Coronary artery (tissue), 2 donors: ENCODE measurements at places on chromosomes 7 and 10.
A peak's percentile ranks its signal among the peaks of the same experiment; 100 is the strongest.

- DNase-seq = no peak
These were observed 82.6 kb upstream of the AOAH start for GRCh38 chr7:36806891-36807290.

- DNase-seq = no peak
These were observed 53.7 kb upstream of the DUSP5 start for GRCh38 chr10:110444004-110444337.

DNA sequence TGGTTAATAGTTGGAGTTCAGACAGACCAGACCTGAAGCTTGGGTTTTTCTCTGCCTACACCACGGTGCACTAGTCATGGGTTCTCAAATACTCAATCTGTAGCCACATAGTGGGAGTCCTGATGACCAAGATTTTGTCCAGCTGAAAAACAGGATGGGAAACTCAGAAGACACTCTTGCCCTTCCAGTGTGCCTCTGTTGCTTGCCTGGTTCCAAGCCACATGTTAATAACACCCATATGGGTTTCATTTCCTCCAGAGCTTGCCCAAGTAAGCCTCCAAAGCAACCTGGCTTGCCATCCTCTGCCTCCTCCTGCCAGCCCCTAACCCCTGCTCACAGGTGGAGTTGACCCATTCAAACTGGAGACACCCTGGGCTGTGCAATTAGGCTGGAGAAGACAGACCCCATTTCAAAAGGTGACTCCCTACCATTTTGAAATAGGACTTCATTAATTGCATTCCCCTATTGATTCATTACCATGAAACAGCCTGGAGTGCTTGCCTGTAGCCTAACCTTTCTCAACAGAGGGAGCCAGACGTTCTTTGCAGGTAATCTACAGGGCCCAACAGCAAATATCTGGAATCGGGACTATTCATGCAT lies 108.0 kb upstream of the HABP2 start:
- no peak for DNase-seq

DNA sequence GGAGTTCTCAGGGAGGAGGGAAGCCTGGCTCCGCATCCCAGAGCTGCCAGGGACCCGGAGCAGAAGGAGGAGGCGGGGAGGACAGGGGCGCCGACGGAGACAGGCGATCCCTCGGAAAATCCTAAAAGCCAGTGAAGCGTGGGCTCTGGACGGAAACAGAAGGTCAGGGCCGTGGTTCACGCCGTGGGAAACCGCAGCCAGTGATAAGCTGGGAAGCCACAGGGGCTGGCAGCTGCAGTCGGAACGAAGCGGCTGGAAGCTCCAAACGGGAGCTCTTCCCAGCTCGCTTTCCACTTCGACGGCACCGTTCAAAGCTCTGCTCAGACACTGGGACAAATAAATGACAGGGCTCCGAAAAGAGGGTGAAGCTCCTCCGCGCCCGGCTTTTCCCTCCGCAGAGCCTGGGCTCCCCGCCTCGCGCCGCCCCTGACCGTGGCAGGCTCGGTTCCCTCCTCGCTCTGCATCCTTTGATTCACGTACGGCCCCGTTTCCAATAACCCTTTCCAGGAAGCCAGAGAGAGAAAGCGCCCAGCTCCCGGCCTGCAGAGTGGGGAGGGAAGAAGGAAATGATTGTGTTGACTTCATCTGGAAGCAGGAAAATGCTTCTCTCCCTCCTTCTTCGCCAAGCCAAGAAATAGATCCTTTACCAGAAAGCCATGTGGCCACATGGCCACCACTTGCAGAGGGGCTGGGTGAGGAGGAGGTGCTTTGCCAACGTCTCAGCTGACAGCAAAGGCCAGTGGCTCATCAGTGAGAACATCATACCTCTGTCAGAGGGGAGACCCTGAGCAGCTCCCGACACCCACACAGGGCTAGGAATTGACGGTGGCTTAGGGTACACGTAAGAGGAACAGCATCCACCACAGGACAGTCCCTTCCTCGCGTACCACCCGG lies 57.4 kb downstream of the ADRB1 start:
- no peak for DNase-seq

DNA sequence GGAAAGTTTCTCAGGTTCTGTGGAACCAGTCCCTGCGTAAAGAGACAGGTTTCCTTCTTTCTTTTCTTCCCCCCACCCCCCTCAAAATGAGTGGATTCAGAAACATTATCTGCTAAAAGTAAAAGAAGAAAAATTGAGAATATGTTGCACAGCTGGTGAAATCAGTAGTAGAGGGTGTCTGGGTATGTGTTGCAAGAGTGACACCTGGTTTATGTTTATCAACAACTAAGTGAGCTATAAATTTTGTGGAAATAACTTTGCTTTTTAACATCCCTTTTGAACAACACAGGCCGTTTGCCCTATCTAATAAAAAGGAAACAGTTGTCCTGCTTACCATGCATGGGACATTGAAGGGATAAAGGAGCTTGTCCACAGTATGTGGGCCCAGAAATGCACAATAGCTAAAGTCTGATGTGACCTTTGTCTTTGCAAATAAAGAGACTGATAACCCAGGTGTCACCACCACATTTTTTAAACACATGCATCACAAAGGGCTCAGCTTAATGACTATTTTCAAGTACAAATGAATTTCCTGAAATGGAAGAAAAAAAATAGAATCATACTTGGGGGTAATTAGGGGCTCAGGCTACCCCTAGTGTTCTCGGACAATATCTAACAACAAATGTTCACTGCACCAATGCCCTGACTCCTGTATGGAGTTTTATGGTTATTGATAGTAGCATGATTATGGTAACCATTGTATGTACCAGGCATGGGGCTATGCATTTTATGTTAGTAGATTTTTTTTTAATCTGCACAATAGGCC lies 221.7 kb upstream of the TCF7L2 start:
- no peak for DNase-seq

- DNase-seq = no peak
These were observed 27.4 kb downstream of the CCDC6 start for GRCh38 chr10:59878915-59879314.

DNA sequence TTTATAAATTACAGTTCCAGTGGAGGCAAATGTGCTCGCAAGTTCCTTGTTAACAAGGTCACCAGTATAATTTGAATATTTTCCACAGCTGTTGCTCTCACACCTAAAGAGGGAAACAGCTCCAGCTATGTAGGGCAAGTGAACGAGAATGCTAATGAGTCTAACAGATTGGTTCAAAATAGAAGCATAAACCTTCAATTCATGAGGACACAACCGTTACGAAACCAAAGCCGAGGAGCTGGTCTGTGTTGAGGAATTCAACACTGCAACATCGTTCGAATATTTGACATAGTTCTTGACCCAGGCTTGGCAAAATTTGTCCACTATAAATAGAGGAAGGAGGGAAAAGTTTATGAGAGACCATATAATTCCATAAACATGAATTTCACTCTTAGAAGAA lies 161.3 kb downstream of the KLF6 start:
- DNase-seq = no peak

DNA sequence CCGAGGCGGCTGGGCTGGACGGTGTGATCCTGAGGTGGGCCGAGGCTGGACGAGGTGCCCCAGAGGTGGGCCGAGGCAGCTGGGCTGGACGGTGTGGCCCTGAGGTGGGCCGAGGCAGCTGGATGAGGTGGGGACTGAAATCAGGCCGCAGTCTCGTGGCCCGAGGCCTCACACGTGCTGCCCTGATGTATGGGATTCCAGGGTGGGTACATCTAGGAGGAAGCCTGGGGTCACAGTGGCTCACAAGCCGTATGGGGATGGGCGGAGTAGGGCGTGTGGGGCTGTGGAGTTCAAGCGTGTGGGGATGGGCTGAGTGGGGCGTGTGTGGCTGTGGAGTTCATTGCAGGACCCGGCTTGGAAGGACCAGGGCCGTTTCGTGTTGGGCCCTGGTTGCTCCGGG lies 12.5 kb upstream of the NKX6-2 start:
- DNase-seq = no peak

DNA sequence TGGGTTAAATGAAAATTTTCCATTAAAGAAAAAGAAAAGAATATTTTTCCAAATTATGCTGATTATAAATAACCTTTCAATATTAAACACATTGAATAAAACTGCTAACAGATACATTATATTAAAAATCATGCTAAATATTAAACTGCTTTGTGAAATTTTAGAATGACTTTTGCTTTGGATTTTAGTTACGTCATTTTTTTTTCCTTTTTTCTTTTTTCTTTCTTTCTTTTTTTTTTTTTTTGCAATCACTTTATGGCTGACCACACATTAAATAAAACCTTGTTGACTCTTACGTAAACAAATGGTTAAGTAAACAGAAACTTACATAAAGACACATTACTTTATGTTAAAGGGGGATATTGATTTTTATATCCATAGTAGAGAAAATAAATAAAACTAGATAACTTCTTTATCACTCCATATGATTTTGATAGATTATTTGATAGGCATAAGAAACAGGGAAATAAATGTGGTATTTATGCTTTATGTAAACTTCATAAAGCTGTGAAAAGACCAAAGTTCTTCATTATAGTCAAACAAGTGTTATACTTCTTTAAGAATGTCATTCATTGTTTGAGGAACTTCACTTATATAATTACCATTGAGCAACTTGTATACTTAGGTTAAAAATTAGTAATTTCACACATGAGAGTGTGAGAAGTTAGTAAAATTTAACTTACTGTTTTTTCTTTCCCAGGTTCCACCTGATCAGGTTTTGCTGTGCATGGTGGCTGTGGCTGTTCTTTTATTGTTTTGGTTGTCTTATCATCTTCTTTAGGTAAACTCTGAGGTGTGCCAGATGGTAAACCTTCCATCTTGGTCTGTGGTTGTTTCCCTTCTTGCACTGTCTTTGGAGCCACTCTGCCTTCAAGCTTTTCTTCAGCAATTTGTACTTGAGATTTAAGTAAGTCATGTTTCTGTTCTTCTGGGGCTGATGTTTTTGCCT lies 197.3 kb downstream of the PCLO start:
- DNase-seq = no peak

DNA sequence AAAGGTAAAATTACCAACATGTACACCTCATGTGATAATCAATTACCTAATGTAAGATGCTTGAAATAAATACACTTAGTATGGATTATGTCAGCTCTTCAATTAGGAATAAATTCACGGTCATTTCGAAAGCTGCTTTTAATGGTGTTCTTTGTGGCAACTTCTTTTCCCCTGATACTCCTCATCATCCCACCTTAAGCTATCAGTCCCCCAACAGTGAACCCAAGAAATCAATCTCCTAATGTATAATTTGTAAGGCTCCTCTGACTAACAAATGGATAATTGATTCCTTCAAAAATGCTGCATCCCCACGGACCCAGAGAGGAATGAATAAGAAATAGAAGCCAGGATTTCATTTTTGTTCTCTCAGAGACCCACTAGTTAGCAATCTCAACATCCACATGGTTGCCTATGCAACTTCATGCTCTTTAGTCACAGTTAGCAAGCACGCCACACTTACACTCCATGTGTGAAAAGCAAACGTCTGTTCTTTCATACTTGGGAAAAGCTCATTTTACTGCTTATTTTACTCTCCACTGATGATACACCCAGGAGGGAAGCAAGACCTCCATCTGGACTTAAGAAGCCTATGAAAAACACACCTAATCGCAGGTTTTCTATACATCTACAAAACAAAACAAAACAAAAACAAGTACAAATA lies 70.1 kb downstream of the VPS41 start:
- no peak for DNase-seq

DNA sequence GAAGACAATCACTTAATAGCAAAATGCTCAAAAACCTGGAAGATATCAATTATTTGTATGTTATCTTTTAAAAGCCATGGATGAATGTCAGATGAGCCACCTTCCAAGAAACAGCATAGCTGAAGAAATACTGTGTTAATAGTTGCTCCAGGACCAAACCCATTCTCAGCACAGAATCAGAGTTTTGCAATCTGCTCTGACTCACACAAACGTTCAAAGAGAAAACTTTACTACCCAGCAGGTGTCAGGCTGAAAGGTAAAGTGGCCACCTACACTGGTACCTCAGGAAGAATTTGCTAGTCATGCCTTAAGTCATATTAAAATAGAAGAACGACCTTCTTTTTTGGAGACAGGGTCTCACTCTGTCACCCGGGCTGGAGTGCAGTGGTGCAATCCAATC lies 526.5 kb downstream of the PARD3 start:
- no peak for DNase-seq

GRCh38 chr10:69506487-69506833 lies 55.2 kb downstream of the TSPAN15 start:
- peak; percentile 72 for DNase-seq

DNA sequence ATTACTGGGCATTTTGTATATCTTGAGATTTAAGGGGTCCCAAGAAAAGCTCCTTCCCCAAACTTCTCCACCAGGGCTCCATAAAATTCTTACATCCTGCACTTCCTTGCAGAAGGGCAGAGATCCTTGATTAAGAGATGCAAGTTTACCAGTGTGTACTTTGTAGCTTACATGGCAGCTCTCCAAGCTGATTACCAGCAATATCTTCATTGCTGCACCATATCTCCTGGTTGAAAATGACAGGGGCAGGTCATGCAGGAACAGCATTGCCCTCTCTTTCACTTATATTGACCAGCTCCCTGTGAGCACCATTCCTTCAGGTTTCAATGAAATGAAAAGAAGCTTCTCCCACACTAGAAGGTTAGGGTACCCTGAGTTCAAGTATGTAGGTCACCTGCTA lies 184.6 kb upstream of the PHYHIPL start:
- no peak for DNase-seq

- no peak for DNase-seq
These were observed 16.5 kb downstream of the SLK start for GRCh38 chr10:103983367-103983911.

- DNase-seq = no peak
These were observed 6.0 kb upstream of the GATA3 start for GRCh38 chr10:8048281-8049008.

DNA sequence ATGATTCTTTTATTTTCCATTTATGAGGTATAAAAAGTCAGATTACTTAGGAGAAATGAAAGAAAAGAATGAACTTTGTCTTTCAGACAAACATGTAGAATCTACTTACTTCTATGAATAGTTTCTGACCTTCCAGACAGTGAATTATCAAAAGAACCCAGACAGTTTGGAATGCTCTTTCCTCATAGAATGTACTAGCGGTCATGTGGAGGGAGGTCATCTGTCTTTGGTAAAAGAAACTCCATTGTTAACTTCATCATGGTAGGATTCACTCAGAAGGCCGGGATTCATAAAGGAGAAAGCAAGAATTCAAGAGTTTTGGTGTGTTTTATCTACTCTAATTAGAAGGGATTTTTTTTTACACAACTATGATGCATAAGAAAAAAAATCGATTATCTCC lies 144.8 kb upstream of the ZNF804B start:
- no peak for DNase-seq

GRCh38 chr10:32461203-32461602 lies 15.3 kb downstream of the CCDC7 start:
- no peak for DNase-seq

DNA sequence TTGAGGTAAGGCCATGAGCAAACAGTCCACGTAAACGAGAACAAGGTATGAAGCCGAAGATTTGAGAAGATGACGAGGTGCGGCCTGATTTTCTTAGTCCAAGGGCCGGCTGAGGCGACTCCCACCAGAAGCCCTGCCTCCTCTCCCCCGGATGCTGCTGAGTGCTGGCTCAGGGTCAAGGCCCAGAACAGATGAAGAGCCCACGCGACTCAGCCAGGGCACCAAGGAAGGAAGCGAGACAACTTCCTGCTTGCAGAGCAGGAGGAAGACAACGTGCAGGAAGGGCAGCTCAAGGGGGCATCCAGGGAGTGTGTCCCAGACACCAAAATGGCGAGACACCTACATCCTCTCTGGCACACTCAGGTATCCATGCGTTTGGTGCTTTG lies 99.5 kb downstream of the CYTH3 start:
- DNase-seq = no peak
